Cardiac muscle cell (in vitro differentiated cells and primary cell): ENCODE measurements at places on chromosomes 4 and X. TPM values are rescaled to one million over a fixed set of nuclear protein-coding genes. Genes with fewer than 3 reads are reported as not detected.

- no peaks in the 10 kb centered on the region for H3K4me1 ChIP-seq
- DNase-seq: no peak
- H3K27me3 ChIP-seq: no peaks in the 10 kb centered on the region
- H3K4me3 ChIP-seq: no peak overlapping the region
- no peaks in the 10 kb centered on the region for H3K36me3 ChIP-seq
Observed at GRCh38 chrX:37315511-37316248, 33.5 kb upstream of the PRRG1 start.

- no peaks in the 10 kb centered on the region for H3K4me1 ChIP-seq
- no peaks in the 10 kb centered on the region for H3K27me3 ChIP-seq
- no peak for DNase-seq
- no peaks in the 10 kb centered on the region for H3K36me3 ChIP-seq
- H3K4me3 ChIP-seq: no peak overlapping the region
Observed at GRCh38 chr4:56231410-56231809, 155.9 kb downstream of the AASDH start.

GRCh38 chr4:536351-536972, 37.5 kb downstream of the PIGG start:
- H3K27ac ChIP-seq: no peak overlapping the region
- no peak for DNase-seq
- H3K4me3 ChIP-seq: no peak overlapping the region
- H3K27me3 ChIP-seq: no peaks in the 10 kb centered on the region

DNA sequence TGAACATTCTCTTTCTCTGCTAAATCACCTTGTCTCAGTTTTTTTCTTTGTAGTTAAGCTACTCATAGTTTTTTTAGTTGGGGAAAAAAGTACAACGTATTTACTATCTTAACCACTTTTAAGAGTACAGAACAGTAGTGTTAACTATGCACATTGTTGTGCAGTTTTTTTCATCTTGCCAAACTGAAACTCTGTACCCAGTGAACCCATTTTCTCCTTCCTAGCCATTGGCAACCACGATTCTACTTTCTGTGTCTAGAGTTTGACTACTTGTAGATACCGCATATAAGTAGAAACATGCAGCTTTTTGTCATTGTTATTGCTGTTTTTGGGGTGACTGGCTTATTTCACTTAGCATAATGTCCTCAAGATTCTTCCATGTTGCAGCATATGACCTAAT, 10.0 kb downstream of the N4BP2 start:
- H3K36me3 ChIP-seq: peaks cover 3% of the 10 kb centered on the region
- H3K4me1 ChIP-seq: peaks cover 5% of the 10 kb centered on the region
- H3K27ac ChIP-seq: no peak overlapping the region
- H3K27me3 ChIP-seq: no peaks in the 10 kb centered on the region
- no peak overlapping the region for H3K4me3 ChIP-seq

- H3K4me3 ChIP-seq: no peak overlapping the region
- no peak overlapping the region for H3K27ac ChIP-seq
- no peaks in the 10 kb centered on the region for H3K27me3 ChIP-seq
Observed at GRCh38 chr4:73741031-73741749, 821 bp downstream of the CXCL8 start.

CNKSR2 gene
- 24.4 and 25.3 TPM in 2 replicates for total RNA-seq

ADH1A gene
- total RNA-seq: not detected in 2 replicates

LAGE3 gene
- 71.2 and 82.7 TPM in 2 replicates for total RNA-seq

TKTL1 gene
- total RNA-seq: not detected in 2 replicates

DNA sequence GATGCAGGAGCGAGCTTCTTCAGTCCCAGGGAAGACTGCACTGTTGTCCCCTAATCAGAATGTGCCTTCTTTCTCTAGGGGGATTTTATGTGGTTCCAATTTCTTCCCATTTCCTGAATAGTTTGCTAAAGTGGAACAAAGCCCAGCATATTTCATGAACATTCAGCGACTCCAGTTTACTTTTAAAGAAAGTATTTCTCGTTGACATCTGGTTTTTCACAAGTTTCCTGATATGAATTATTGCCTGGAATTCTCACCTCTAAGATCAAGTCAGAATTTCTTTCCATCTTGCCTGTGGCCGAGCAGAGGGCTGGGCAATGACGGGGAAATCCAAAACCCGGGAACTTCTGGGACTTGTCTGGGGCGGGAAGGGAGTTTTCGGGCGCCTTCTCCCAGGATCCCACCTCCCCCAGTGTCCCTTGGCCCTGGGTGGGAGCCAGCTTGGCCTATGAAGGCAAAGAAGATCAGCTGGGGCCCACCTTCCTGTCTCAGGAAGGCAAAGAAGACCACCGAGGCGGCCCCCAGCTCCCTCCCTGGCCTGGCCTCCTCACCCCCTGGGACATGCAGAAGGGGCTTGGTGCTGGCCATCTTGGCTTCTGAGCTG, 15.4 kb downstream of the SORCS2 start:
- H3K27ac ChIP-seq: no peak overlapping the region
- no peaks in the 10 kb centered on the region for H3K36me3 ChIP-seq
- DNase-seq: peak; percentile 58
- H3K27me3 ChIP-seq: no peaks in the 10 kb centered on the region
- H3K4me1 ChIP-seq: peaks cover 7% of the 10 kb centered on the region
- no peak overlapping the region for H3K4me3 ChIP-seq

C4orf54 gene
- total RNA-seq: 0.06 and 0.07 TPM in 2 replicates

DNA sequence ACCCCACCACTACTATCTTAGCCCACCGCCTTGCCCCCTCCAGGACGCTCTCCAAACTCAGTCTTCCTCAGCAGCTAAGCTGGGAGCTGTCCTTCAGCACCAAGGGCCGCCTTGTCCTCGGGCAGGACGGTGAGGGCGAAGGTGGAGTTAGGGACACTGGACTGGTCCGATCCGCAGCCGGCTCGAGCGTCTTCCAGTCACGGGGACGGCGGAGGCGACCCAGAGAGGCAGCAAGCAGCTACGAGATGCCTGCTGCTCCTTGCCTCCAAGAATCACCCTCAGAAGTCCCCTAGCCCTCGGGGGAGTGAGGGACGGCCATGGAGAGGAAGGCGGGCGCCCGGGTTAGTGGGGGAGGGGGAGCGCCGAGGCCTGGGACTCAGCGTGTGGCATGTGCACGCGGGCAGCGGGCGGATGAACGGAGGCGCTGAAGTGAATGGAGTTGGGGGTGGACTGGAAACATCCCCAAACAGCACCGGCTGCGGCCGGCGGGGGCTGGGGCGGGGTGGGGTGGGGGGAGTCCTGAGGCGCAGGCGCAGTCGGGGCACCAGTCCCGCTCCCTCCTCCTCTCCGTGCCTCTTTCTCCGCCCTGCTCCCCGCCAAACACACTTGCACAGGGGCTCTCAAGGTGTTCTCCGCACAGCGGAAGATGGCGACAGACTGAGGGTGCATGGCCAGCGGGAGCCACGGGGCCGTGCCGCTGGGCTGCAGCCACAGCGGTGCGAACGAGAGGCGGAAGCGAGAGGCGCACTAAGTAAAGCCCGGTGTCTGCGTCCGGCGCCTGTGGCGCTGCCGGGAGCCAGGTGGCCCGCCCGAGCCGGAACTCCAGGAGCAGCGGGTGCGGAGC, at the start of gene NALF2:
Gene NALF2, plus strand, starts transcription at position 545 of the 844 bp plus-strand sequence. CDS start 957 bp downstream, outside the sequence.
- no peaks in the 10 kb centered on the region for H3K4me1 ChIP-seq
- H3K36me3 ChIP-seq: no peaks in the 10 kb centered on the region
- H3K27me3 ChIP-seq: peaks cover 33% of the 10 kb centered on the region
- no peak within 1 kb of the TSS for H3K27ac ChIP-seq

DNA sequence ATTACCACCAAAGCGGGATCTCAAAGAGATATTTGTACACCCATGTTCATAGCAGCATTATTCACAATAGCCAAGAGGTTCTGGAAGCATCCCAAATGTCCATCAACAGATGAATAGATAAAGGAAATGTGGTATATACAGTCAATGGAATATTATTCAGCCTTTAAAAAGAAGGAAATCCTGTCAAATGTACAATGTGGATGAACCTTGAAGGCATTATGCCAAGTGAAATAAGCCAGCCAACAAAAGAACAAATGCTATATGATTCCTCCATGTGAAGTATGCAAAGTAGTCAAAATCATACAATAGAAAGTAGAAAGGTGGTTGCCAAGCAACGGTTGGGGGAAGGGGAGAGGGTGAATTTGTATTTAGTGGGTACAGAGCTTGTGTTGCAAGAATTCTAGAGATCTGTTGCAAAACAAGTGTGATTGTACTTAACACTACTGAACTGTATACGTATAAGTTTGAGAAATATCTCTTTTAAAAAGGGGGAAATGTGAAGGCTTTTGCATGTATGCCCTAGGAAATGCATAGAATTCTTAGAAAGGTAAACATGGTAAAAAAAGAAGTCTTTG, 5.0 kb upstream of the ZRSR2 start:
- no peaks in the 10 kb centered on the region for H3K4me1 ChIP-seq
- peaks cover 16% of the 10 kb centered on the region for H3K36me3 ChIP-seq
- no peak for DNase-seq
- H3K27ac ChIP-seq: no peak overlapping the region
- no peak overlapping the region for H3K4me3 ChIP-seq

- no peaks in the 10 kb centered on the region for H3K27me3 ChIP-seq
- no peaks in the 10 kb centered on the region for H3K36me3 ChIP-seq
- H3K4me1 ChIP-seq: peaks cover 1% of the 10 kb centered on the region
- no peak overlapping the region for H3K4me3 ChIP-seq
Observed at GRCh38 chrX:123476611-123477219, 256.1 kb downstream of the THOC2 start.

- no peak overlapping the region for H3K27ac ChIP-seq
- H3K27me3 ChIP-seq: no peaks in the 10 kb centered on the region
- H3K36me3 ChIP-seq: no peaks in the 10 kb centered on the region
Observed at GRCh38 chr4:52560844-52561280, 98.2 kb downstream of the USP46 start.

- DNase-seq: no peak
- H3K27me3 ChIP-seq: no peaks in the 10 kb centered on the region
- no peaks in the 10 kb centered on the region for H3K4me1 ChIP-seq
Observed at GRCh38 chrX:29136904-29137303, 549.7 kb downstream of the IL1RAPL1 start.

DNA sequence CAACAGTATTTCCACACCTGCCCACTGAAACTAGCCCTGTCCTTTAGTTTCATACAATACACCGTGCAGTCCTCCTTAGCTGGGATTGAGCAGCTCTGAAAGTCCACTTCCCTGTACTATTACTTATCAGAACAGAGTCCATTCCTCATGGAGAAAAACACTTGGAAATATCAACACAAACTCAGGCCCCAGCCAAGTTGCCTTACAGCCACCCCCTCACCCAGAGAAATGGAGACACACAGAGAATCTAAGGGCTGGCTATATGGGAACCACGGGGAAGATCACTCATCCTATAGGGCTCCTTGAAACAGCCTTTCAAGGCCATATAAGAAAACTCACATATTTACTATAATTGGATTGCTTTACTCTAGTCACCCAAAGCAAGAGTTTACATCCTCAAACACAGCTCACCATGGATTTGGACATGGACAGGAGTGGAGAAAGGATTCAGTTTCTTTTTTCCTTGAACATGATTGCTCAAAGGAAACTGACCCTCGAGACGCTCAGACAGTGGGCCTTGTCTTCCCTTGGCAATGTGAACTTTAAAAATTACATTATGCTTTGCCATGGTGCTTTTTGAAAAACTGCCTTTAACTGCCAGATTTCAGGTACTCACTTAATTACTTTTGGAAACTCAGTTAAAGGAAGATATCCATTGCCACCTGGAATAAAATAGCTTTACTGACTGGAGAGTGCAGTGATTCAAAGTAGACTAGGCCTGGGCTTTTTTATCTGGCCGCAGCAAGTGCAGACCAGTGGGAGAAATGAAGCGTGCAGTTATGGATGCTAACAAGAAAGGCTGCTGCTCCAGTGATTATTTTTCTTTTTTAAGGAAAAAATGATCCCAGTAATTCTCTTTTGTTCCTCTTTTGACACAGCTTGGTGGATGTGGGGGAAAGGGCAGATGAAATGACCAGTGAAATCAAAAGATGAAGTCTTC, 1.6 kb downstream of the SCARB2 start:
- peak overlapping the region; percentile 45 for H3K27ac ChIP-seq
- H3K4me3 ChIP-seq: peak overlapping the region; percentile 76
- H3K4me1 ChIP-seq: peaks cover 23% of the 10 kb centered on the region
- DNase-seq: no peak
- H3K36me3 ChIP-seq: no peaks in the 10 kb centered on the region
- no peaks in the 10 kb centered on the region for H3K27me3 ChIP-seq

DNA sequence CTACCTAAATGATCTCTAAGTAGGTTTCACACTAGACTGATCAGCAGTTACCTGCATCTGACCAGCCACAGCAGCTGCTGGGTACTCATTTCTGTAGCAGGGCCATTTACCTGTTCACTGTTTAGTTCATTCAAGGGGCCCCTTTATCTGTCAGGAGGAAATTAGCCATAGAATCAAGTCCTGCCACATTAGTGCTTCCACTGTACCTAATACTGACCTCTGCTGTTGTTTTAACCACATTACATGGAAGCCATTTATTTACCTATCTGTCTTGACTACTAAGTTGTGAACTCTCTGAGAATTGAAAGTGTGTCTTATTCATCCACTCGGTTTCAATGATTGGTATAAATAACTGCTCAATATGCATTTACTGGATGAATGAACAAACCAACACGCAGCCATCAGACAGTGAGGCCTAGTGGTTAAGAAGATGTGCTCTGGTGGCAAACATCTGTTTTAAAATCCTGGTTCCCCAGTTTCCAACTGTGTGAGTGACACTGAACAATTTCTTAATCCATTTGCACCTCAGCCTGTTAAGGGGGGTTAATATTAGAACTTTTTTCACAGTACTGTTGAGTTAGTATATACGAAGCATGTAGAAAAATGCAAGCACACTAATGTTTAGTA, 30.0 kb upstream of the ANXA5 start:
- no peak overlapping the region for H3K27ac ChIP-seq
- DNase-seq: peak; percentile 81
- H3K36me3 ChIP-seq: no peaks in the 10 kb centered on the region
- H3K4me1 ChIP-seq: no peaks in the 10 kb centered on the region
- H3K27me3 ChIP-seq: no peaks in the 10 kb centered on the region
- H3K4me3 ChIP-seq: no peak overlapping the region

- H3K36me3 ChIP-seq: no peaks in the 10 kb centered on the region
- no peaks in the 10 kb centered on the region for H3K27me3 ChIP-seq
- H3K4me3 ChIP-seq: no peak overlapping the region
- H3K4me1 ChIP-seq: peaks cover 6% of the 10 kb centered on the region
Observed at GRCh38 chrX:99398545-99398944, 1011.5 kb downstream of the PCDH19 start.

- H3K4me3 ChIP-seq: no peak overlapping the region
- no peaks in the 10 kb centered on the region for H3K4me1 ChIP-seq
- H3K27ac ChIP-seq: no peak overlapping the region
- no peaks in the 10 kb centered on the region for H3K36me3 ChIP-seq
Observed at GRCh38 chrX:79130857-79131256, 13.6 kb upstream of the GPR174 start.

EMCN gene
- total RNA-seq: 1.1 and 1.2 TPM in 2 replicates

TCP11X2 gene
- 0.24 TPM in 1 of 2 replicates, not detected in the other for total RNA-seq

- H3K4me1 ChIP-seq: no peaks in the 10 kb centered on the region
- H3K27ac ChIP-seq: no peak overlapping the region
- H3K36me3 ChIP-seq: no peaks in the 10 kb centered on the region
- no peak for DNase-seq
- H3K27me3 ChIP-seq: no peaks in the 10 kb centered on the region
Observed at GRCh38 chr4:115720611-115721010, 607.2 kb upstream of the NDST4 start.

GRCh38 chr4:141078871-141079270, 54.4 kb downstream of the RNF150 start:
- no peak for DNase-seq
- H3K27ac ChIP-seq: no peak overlapping the region
- no peaks in the 10 kb centered on the region for H3K27me3 ChIP-seq
- no peak overlapping the region for H3K4me3 ChIP-seq

GRCh38 chr4:2066571-2067445, 7.7 kb downstream of the NAT8L start:
- H3K27me3 ChIP-seq: no peaks in the 10 kb centered on the region
- DNase-seq: no peak
- H3K4me1 ChIP-seq: peaks cover 4% of the 10 kb centered on the region
- no peak overlapping the region for H3K4me3 ChIP-seq
- no peak overlapping the region for H3K27ac ChIP-seq
- no peaks in the 10 kb centered on the region for H3K36me3 ChIP-seq

ERVMER34-1 gene
- 2.9 and 3.4 TPM in 2 replicates for total RNA-seq
